Central memory CD4-positive, alpha-beta T cell (primary cell): ENCODE measurements at places on chromosomes 11 and 22.
A peak's percentile ranks its signal among the peaks of the same experiment; 100 is the strongest.

- no peak for DNase-seq
Measured at GRCh38 chr11:66546368-66546965, at the start of gene ACTN3. Gene ACTN3, plus strand, starts transcription at chr11:66546903. Its CDS starts 35 bp downstream, at chr11:66546938.

DNA sequence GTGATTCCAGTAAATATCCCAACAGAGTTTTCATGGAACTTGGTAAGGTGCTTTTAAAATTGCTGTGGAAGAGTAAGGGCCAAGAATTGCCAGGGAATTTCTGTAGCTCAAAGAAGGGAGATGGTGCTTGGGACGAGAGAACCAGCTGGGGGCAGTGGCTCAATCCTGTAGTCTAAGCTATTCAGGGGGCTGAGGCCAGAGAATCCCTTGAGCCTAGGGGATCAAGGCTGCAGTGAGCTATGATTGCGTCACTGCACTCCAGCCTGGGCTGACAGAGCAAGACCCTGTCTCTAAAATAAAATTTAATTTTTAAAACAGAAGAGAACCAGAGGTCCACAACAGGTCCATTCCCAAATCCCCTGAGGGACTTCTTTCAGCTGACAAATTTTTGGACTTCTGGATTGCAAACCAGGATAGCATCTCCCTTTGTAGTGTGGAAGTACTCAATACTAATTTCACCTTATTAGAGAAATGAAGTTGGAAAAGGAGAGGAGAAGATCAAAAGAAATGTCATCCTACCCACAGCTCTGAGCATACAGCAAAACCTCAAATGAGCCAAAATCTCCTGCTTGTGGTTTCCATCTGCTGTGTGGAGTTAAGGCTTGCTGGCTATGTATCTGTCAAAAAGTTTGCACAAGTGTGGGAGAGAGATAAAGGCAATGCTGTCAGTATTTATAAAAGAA is 59.2 kb upstream of the CLPB start:
- no peak for DNase-seq

- no peak for DNase-seq
Measured at GRCh38 chr11:130892861-130893260, 23.4 kb downstream of the SNX19 start.

GRCh38 chr11:34999453-34999852 is 83.0 kb downstream of the PDHX start:
- no peak for DNase-seq

- DNase-seq, result no peak
Measured at GRCh38 chr11:19817265-19817851, 104.7 kb downstream of the NAV2 start.

GRCh38 chr22:28329186-28330073 is 350.2 kb downstream of the TTC28 start:
- no peak for DNase-seq

- no peak for DNase-seq
Measured at GRCh38 chr11:70298243-70298915, 27.9 kb downstream of the PPFIA1 start.

GRCh38 chr22:40196628-40197360 is 19.1 kb downstream of the TNRC6B start:
- no peak for DNase-seq

DNA sequence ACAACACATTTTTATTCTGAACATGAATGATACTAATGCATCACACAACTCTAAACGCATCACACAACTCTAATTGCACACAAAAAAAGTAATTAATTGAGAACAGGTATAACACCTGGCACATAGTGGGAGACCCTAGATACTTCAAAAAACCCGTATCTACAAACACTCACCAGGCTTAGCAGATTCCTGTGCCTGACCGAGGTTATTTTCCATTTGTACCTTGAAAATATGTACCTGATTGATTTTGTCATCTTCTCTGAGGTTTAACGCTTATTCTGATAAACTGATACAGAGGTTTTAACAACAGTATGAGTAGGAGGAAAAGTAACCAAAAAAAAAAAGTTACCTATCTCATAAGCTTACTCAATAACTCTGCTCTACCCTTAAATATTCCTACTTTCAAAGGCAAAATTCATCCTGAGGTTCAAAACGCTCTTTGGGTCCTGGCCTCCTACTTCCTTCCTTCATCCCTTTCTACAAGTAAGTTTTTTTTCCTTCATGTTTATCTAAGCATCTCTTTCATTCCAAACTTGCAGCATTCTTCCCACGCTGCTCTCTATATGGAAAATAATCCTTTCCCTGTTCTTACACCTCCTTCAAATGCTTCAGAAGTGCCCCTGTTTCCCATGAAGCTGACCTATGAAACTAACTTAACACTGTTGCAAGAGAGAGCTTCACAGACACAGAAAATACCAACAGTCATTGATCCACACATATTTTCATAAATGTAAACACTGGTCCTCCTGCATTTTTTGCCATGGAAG is 73.3 kb downstream of the ETS1 start:
- DNase-seq, result no peak

DNA sequence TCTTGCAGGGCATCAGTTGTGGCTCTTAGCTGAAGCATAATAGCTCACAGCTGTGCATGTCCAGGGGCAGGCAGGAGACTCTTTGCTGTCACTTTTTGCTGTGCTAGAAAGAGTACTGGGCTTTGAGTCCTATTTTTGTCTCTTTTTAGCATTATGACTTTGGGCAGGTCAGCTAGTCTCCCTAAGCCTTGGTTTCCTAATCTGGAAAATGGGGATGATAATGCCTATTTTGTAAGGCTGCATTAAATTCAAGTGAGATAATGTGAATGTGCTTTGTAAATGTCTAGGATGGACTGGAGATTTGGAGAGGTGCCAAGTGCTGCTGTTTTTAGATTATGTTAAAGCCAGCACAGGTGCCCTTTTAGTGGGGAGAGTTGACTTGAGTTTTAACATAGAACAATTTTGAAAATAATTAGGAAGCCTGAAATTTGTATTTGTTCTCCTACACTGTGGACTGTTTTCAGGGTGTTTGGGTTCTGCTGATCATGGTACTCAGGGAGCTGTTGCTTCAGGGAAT is 19.1 kb downstream of the CABIN1 start:
- DNase-seq, result no peak

DNA sequence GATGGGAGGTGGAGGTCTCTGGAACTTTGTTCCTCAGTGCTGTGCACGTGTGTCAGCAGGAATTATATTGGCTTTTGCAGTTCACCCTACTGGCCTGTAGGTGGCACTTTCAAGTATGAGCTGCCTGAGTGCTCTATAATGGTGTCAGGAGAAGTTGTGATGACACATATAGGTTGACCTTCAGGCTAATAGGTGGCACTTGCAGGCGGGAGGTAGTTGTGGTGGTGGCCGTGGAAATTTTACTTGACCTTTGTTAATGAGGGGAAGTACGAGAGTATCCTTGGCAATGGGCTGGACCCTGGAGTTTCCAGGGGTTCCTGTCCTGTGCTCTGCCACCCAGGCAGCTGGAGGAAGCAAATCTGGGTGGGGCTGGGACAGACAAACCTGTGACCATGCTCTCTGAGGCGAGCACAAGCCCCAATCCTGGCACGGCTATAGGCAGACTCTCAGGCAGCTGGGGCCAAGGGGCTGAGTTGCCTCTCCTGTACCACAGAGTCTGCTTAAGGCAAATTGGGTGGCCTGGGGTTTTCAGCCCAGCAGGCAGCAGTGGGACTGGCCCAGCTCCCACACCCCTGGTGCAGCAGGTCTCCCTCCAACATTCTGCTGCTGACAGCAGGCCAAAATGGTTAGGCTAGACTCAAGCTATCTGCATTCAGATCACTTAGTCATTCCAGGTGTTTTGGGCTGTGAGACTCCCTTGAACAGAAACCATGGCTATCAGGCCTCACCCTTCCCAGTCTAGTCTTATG is 147.5 kb upstream of the CTSC start:
- peak; percentile 2 for DNase-seq

- DNase-seq, result no peak
Measured at GRCh38 chr11:117218133-117218915, 13.5 kb downstream of the PCSK7 start.

GRCh38 chr11:112534208-112534607 is 273.5 kb upstream of the PLET1 start:
- DNase-seq, result no peak

- no peak for DNase-seq
Measured at GRCh38 chr11:62832336-62833234, at the start of gene TEX54. Gene TEX54, minus strand, starts transcription at chr11:62832841.

- no peak for DNase-seq
Measured at GRCh38 chr11:100419518-100419917, 267.6 kb upstream of the ARHGAP42 start.

- DNase-seq, result no peak
Measured at GRCh38 chr22:27386186-27386585, 415.4 kb downstream of the MN1 start.

DNA sequence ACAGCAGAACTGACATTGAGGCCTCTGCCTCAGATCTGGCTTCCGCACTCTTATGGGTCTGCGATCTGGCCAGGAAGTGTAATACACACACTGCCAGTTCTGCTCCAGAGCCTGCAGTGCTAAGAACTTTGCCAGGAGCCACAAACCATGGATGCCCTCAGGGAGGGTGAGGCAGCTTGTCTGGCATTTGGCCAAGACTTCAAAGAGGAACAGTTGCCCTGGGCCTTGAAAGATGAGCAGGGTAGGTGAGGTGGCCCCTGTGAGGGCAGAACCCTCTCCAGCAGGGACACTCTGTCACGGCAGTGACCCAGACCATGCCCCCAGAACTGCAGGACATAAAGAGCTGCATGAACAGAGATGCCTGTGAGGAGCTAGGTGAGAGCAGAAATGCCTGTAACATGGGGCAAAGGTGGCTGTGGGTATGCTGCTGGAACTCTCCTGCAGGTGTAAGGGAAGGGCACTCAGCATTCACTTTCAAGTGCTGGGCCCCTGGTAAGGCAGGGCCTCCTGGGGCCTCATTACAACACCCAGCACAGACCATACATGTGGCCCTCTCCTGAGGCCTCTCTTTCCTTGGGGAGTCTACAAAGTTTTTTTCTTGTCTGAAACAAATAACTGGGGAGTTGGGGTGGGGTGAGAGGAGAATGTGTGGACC is 47.3 kb downstream of the NEU3 start:
- no peak for DNase-seq

- no peak for DNase-seq
Measured at GRCh38 chr22:16783930-16784354, 41.3 kb downstream of the XKR3 start.

GRCh38 chr11:118212781-118213191 is 12.0 kb downstream of the JAML start:
- no peak for DNase-seq

- no peak for DNase-seq
Measured at GRCh38 chr11:28133146-28133545, 25.0 kb downstream of the METTL15 start.
